Cerebellar nuclear complex (tissue), 1 donor: ENCODE measurements at places on chromosomes 3 and 15.

- no peak for DNase-seq
Measured at GRCh38 chr3:88180398-88180999, 30.7 kb downstream of the C3orf38 start.

- peak; percentile 44 for DNase-seq
Measured at GRCh38 chr3:149969110-149969939, 1.4 kb downstream of the PFN2 start.

DNA sequence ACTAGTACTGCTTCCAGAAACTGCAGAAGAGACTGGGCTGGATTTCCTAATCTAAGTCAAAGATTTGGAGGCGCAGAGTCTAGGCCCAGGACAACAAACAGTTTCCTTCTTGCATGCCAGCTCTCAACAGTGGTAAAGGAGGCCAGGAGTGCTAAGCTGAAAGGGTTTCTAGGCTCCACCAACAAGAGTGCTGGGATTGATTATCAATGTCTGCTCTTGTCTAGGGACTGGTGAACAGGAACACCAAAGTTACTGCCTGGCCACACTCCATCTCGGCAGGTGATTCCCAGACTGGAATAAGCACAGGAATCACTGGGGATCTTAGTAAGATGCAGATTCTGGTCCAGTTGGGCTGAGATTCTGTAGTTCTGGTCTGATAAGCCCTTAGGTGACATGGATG, 22.8 kb upstream of the FGD5 start:
- DNase-seq, result no peak

GRCh38 chr3:129346695-129347457, 68.2 kb downstream of the HMCES start:
- no peak for DNase-seq

DNA sequence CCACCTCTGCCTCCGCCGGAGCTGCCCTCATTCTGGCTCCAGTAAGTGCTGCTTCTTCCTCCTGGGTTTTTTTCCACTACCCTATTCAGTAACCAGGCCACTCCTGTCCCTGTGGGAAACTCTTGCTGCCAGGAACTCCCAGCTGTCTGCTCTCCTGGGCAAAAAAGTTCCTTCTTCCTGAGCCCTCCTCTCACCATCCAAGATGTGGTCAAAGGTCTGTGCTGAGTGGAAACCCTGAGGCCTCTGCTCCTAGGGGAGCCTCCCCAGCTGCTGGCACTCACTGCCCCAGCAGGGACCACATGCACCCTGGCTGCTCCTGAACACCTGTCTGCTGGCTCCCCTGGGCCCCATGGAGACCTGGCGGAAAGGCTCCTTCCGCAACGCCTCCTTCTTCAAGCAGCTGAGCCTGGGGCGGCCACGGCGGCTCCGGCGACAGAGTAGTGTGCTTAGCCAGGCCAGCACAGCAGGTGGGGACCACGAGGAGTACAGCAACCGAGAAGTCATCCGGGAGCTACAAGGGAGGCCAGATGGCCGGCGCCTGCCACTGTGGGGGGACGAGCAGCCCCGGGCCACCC, 454 bp downstream of the C15orf62 start:
- DNase-seq, result peak; percentile 17

- no peak for DNase-seq
Measured at GRCh38 chr3:40044487-40044886, 235.1 kb downstream of the MYRIP start.

GRCh38 chr3:40516201-40516600, 8.6 kb upstream of the ZNF621 start:
- DNase-seq, result no peak

DNA sequence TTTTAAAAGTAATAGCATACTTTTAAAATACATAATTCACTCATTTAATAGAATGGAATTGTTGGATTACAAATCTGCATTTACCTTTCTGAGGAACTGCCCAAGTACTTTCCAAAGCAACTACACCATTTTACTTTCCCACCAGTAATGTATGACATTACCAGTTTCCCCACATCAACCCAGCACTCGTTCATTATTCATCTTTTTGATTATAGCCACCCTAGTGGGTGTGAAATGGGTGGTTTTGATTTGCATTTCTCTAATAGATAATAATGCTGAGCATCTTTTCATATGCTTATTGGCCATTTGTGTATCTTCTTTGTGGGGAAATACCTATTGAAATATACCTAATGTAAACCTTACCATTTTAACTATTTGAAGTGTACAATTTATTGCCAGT, 18.0 kb upstream of the EBLN2 start:
- no peak for DNase-seq

- no peak for DNase-seq
Measured at GRCh38 chr3:14329116-14329830, 73.1 kb upstream of the SLC6A6 start.

- DNase-seq, result no peak
Measured at GRCh38 chr3:154236331-154236730, 88.0 kb downstream of the DHX36 start.

DNA sequence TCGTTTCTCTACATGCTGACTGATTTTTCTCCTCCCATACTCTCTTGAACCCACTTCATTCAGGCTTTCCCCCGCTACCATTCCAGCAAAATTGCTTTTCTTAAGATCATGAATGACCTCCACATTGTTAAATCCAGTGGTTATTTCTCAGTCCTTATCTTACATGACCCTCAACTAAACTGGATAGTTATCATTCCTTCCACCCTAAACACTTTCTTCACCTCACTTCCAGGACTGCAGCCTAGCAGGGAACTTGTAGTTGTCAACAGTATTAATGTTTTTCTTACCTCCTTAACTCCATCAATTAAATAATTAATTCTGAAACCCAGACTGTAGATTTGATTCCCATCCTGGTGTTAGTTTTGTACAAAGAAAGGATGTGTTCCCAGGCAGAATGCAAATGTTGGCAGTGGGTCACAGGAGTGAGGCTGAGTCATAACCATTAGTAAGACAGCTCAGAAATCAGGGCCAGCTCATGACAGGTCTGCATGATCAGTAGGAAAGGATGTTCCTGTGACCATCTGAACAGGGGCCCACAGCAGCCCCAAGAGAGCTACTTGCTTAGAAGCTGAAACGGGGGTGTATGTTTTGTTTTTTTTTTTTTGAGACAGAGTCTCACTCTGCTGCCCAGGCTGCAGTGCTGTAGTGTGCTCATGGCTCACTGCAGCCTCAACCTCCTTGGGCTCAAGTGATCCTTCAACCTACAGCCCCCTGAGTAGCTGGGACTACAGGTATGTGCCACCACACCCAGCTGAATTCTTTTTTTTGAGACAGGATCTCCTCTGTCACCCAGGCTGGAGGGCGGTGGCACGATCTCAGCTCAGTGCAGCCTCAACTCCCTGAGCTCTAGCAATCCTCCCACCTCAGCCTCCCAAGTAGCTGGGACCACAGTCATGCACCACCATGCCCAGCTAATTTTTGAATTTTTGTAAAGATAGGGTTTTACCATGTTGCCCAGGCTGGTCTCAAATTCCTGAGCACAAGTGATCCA, 9.1 kb downstream of the BCL2L10 start:
- DNase-seq, result no peak

GRCh38 chr3:160220038-160220437, 5.2 kb upstream of the C3orf80 start:
- no peak for DNase-seq

GRCh38 chr3:10988991-10989484, 3.5 kb upstream of the SLC6A1 start:
- DNase-seq, result no peak

DNA sequence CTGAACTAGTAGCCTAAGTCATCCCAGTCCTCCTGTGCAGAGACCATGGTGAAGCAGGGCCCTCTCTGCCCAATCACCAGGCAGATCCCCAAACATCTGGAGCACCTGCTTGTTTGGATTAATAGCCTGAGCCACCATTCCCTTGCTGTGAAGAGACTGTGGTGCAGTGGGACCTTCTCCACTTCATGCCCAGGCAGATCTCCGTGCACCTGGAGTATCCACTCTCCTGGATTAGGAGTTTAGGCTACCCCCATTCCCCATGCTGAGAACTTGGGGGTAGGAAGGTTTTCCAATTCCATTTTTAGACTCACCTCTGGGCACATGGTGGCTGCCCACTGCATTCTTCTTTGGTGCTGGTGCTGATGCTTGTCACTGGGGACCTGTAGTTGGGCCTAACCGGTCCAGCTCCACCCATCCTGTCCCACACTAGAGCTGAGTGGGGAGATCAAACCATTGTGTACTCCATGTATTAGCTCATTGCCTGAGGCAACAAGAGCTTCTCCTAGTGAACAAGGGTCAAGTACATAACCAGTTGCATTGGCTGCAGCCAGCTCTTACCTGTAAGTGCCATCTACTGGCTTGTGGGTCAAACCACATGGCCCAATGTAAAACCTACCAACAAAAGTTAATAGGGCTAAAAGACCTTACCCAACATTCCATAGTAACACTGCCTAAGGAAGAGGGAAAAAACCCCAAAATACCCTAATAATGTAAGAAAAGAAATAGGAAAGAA, 382.5 kb upstream of the CBLB start:
- no peak for DNase-seq

- no peak for DNase-seq
Measured at GRCh38 chr3:150216866-150217600, 191.1 kb upstream of the TSC22D2 start.
